ENCODE measurements at places on chromosomes 2 and 18.

GRCh38 chr2:30691948-30692828, 115.1 kb downstream of the CAPN13 start:
- no peak for DNase-seq

- peak; percentile 36 for DNase-seq
These were observed 62.8 kb upstream of the CYP26B1 start for GRCh38 chr2:72210470-72210869.

- no peak for DNase-seq
These were observed 633 bp downstream of the BCL2 start for GRCh38 chr18:63318889-63319382.

GRCh38 chr2:159106109-159106508, 137.7 kb downstream of the TANC1 start:
- no peak for DNase-seq

- no peak for DNase-seq
These were observed 414.4 kb upstream of the ETAA1 start for GRCh38 chr2:66982766-66983165.

DNA sequence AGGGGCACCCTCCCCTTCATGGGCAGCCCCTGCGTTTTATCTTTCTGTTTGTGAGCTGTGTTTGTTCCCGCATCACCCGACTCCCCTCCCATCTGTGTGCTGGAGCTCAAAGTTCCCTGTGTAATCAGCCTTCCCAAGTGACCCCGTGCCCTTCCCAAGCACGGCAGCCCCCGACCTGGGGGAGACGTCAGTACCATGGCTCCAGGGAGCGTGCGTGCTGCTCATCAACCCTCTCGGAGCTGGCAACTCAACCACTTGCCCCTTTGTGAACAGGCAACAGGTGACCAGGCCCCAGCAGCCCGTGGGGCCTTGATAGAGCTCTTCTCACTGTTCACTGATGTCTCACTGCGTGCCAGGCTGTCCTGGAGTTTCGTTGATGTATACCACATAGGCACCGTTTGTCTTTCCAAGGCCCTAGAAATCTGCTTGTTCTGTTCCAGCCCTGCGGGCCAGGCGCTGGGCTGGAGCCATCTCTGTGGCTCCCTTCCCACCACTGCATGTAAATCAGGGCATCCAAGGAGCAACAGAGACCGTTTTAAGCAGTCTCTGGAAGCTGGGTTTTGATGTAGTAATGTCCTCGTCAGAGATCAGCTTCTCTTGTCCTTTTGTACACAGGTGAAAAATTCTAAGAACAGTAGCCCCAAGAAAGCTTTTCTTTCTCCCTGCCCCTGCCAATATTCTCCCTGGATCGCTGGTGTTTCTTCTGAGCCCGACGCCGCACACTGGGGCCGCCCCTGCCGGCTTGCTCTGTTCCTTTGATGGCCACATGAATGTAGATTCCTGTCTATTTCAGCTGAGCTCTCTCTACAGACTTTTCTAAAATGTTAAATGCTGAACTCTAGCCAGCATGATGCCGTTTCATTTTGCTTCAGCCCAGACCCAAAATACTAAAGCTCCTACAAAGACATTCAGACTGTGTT, 107.0 kb upstream of the PTPRM start:
- no peak for DNase-seq

GRCh38 chr2:8477552-8478470, 204.0 kb upstream of the ID2 start:
- DNase-seq = peak; percentile 88

GRCh38 chr18:71045331-71046065, 756.7 kb downstream of the SOCS6 start:
- no peak for DNase-seq

DNA sequence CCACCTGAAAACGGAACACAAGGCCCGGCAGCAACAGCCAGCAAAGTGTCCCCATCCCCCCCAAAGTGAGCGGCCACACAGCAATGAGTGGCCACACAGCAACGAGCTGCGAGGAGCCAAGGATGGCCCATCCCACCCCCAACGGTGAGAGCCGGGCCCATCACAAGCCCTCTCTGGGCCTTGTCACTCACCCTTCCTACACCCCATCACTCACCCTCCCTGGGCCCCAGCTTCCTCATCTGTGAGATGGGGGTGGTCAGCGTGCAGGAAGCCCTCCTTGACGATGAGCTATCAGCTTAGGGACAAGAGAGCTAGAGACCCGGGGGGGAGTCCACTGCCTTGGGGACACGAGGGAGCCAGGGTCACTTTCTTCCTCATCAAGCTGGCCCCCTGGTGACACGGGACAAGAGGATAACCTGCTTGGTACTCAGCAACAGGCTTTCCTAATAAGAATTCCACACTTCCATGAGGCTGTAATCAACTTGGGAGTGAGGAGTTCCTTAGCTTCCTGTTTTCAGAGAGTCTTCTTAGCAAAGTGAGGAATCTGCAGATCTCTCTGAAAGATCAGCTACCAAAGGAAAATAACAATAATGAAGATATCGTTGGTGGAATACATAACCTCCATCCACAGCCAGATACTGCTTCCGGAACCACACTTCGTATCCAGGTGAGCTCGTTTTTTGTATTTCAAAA, 92.8 kb downstream of the HDAC4 start:
- DNase-seq = no peak

- peak; percentile 74 for DNase-seq
These were observed 154.0 kb downstream of the SATB2 start for GRCh38 chr2:199303728-199304177.

GRCh38 chr18:65622436-65622835, 128.4 kb upstream of the CDH7 start:
- DNase-seq = no peak

GRCh38 chr2:217585362-217585761, 417.4 kb downstream of the TNS1 start:
- DNase-seq = no peak

DNA sequence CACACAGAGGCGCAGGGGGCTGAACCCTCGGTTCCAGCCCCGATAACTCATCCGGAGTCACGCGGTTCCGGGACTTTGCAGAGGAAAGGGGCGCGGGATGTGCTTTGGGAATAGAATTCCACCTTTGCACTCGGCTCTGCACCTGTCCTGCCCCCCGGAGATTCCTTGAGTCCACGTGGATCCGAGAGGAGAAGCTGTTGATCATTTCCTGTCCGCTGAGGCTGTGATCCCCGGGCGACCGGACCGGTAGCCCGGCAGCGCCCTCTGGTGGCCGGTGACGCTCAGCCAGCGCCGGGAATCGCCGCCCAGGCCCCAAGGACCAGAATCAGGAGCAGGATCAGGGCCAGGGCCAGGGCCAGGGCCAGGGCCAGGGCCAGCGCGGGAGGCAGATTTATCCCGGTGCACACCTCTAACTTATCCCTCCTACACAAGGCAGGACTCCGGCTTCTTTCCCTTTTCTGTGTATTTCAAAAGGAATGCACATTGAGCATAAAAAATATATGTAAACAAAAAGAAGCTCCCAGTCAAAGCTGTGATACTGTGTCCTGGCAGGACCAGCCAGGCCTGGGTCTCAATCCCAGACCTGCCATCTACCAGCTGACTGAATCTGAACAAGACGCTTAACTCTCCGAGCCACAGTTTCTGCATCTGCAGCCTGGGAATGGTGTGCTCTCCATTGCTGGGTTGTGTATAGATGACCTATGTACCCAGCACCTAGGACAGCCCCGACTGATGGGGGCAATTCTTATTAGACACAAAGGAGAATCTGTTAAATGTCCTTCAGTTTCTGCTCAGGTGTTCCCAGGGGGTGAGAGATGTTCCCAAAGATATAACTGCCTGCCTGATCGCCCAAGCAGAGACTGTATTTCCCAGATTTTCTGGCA, 8.5 kb upstream of the SPATA3 start:
- DNase-seq = no peak

GRCh38 chr2:67304300-67304890, 92.7 kb upstream of the ETAA1 start:
- DNase-seq = peak; percentile 52

DNA sequence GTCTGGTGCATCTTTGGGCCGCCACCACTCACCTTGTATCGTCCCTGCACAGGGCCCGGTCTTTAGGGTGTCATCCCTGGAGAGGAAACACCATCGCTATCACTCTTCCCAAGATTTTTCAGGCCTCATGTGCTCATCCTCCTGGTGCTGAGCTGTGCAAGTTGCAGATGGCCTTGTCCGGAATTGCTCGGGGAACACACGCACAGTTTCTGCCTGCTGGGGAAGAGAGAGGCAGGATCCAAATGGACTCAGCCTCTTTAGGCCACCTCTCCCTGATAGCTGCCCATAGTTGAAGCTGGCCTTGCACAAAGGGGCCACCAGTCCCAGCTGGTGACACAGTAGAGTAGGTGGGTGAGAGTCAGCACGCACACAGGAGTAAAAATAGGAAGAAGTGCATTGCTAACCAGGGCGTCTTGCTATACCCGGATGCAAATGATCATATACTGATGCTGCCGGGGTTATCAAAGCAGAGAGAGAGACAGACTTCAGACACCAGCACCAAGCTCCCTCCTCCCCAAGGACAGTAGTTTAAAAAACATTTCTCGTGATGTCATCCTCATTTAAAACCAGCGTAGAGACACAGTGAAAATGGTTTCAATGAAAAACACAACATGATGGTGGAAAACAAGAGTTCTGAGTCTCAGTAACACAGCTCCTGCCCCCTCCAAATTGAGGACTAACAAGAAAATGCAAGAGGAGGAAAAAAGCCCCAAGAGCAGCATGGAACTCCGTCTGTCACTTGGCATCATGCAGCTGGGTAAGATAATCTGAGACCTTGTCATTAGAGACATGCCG, 147.5 kb upstream of the NCK2 start:
- no peak for DNase-seq

- DNase-seq = no peak
These were observed 334.1 kb downstream of the RIT2 start for GRCh38 chr18:42781298-42781815.

DNA sequence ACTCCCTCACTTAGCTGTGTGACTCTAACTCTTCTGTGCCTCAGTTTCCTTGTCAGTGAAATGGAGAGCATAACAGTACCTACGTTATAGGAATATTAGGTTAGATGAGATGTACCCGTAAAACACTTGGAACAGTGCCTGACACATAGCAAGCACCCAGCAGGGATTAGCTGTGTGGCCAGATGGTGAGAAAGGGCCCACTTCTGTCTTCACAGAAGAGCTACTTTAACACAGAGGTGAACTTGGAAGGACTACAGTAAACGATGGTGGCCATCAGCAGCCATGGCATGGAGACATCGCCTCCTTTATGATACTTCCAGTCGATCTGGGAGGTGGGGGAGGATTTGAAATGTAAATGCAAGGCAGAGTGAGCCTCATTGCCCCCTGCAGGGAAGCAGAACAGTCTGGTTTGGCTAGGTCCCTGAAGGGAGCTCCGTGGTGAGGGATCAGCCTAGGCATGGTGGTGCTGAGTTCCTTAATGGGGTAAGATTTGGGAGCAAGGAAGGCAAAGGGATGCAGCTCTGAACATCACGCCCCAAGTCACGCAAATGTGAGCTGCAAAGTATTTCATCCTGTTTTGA, 101.7 kb upstream of the ALPP start:
- DNase-seq = no peak

DNA sequence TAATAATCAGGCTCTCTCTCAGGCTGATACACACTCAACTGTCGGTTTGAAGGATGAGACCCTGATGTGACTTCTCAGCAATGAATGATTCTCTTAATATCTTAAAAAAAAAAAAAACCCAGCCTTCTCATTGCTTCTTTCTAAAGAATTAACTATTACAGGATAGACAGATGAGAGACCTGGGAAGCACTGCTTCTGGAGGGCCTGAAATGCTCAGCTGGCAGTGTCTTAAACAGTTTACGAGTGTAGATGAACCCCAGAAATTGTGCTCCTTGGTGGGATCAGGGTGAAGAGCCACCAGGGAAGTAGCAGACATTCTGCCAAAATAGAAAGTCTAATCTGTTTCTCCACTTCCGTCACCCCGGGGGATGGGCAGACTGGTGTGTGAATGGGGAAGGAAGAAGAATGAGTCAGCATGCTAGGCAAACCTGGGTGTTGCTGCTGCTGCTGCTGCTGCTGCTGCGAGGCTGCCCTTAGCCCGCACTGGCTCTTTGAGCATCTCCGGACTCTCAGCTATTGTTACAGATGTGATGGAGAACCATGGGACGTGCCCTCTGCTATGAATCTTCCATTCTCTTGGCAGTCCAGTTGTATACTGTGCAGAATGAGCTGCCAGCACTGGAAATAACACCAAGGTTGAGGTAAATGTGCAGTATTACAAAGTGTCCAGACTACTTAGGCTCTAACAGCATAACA, 158.4 kb downstream of the SETBP1 start:
- DNase-seq = no peak

- peak; percentile 36 for DNase-seq
These were observed 11.6 kb upstream of the OLA1 start for GRCh38 chr2:174259981-174260380.

- no peak for DNase-seq
These were observed 39.9 kb downstream of the ADD2 start for GRCh38 chr2:70728128-70728527.

GRCh38 chr2:95232232-95232631, 24.9 kb downstream of the ZNF892 start:
- no peak for DNase-seq

GRCh38 chr18:499776-500631, 497 bp downstream of the COLEC12 start:
- no peak for DNase-seq

DNA sequence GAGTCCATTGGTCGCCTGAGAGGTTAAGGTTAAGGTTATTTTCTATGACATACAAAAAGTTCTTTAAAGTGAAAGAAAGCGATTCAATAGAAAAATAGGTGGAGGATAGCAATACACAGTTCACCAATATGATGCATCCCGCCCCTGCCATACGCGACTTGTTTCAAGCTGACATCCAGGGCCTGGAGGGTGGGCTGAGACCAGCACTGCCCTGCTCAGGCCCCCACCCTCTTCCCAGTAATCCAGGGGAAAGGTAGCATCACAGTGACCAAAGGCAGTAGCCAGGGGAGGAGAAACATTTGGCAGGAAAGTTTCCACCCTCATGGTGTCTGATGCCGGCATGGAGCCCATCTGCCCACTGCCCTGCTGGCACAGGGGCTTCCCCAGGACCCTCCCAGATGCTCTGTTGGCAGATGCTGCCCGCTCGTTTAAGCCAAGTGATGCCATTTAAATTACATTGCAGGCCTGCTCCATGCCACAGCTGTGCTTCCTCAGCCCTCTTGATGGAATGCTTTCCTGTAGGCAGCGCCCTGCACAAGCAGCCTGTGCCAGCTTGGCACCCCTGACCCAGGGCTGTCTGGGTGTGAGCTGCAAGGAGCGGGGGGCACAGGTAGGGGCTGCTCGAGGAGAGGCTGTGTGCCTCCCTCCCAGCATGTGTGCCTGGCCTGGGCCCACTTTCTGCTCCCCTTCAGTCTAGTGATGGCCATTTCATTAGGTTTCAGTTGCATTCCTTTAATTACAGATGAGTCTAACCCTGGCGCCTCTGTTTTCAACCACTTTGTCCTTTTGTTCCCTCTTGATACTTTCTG, 10.7 kb upstream of the ANO7 start:
- no peak for DNase-seq

Data from epithelial cell of proximal tubule (primary cell).